Lower lobe of right lung (tissue), 2 donors: ENCODE measurements at places on chromosomes 2 and 18. TPM values are rescaled to one million over a fixed set of nuclear protein-coding genes. Genes with fewer than 3 reads are reported as not detected.

DNA sequence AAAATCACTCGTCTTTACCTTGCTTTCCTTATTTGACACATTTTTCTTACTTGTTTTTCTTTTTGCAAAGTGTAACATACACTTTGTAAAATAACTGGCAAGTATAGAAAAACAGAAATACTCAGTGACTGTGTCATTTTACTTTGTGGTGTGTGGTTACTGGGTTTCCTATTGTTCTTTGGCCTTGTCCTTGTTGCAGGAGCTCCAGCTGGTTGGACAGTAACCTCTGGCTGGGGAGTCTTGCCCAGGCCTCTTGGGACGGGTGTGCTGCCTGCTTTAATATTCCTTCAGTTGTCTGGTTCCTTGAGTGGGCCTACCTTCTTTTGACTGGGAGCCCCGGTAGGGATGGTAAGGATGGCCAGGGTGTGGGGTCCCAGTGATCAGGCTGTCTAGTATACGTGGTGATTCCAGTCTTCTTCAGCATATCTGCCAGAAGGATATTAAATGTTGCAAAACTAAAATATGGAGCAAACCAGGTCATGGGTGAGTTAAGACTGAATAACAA is 53.8 kb downstream of the RNF144A start:
- DNase-seq: no peak

DNA sequence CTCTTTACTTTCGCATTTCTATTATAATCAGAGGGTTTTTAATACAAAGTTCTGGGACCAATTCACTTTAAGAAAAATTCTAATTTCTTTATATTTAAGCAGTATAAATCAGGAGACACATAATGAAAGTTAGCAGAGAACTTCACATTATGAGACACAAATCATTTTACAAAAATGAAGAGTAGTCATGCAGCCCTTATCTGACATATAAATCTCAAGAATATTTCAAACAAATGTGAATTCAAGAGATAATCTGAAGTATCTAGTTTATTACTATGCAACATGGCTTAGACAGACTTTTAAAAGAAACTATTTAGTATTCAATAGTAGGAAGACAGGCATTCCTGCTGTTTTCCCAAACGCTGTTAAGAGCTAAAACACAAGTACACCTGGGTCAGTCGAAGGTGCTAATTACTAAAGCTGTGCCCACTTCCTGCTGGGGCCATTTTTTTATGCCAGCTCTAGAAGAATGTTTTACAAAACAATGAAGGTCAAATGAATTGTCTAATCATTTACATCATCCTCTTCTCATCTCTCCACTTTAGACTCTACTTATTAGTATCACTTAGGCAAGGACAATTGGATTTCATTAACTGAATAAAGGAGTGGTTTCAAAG is 40.2 kb downstream of the CWC22 start:
- DNase-seq: no peak

Gene FSIP2
- 0.27 TPM for total RNA-seq

- DNase-seq: no peak
Observed at GRCh38 chr2:195821566-195821932, 164.5 kb downstream of the SLC39A10 start.

- no peak for DNase-seq
Observed at GRCh38 chr2:64228918-64229317, 84.7 kb upstream of the PELI1 start.

GRCh38 chr18:34740101-34740500 is 30.0 kb downstream of the DTNA start:
- no peak for DNase-seq

GRCh38 chr18:31716362-31716761 is 32.0 kb upstream of the B4GALT6 start:
- no peak for DNase-seq

GRCh38 chr2:237320801-237321560 is 93.0 kb downstream of the COL6A3 start:
- DNase-seq: no peak

- no peak for DNase-seq
Observed at GRCh38 chr2:8223695-8224346, 458.0 kb upstream of the ID2 start.

DNA sequence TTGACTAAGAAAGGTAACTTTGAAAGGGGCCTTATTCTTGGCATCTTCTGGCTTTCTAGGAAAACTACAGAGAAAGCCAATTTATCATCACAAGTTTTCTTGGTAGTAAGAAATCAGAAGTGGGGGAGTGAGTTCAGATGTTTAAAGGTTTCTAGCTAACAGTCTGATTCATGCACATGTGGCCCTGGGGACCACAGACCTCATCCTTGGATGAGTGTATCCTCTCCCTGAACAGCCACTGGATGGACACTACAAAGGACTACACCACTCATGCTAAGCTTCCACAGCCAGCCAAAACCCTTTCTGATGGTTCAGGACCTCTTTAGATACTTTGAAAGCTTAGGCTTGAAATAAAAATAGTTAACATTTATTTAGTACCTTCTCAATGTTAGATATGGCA is 218.3 kb upstream of the STK17B start:
- DNase-seq: no peak

- no peak for DNase-seq
Observed at GRCh38 chr2:32758232-32758631, 130.4 kb downstream of the TTC27 start.

DNA sequence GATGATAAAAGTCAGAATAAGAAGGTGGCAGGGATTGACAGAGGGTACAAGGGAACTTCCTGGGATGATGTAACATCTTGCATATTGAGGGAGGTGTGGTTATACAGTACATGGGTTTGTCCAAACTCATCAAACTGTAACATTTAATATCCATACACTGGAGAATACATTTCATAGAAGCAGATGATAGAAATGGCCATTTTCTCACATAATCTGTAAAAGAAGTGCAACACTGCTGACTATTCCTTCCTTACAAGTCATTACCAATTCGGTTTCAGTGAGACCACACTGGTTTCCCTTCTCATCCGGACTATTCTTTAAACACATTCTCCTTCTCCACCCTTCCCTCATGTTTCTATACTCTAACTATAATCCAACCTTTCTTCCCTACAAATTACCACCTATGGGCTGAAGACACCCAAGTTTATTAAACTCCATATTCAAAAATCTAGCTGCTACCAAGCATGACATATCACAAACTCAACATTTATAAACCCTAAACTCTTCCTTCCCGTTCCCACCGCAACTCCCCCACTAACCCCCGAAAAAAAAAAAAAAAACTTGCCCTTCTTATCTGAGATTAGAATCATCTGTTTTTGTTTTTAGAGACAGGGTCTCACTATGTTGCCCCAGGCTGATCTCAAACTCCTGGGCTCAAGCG is 1.6 kb downstream of the COX7A2L start:
- DNase-seq: no peak

Gene MOGAT1
- total RNA-seq: 3.2 TPM

GRCh38 chr2:190050001-190050400 is 12.5 kb downstream of the MSTN start:
- no peak for DNase-seq

Gene SPR
- 46.2 TPM for total RNA-seq

- DNase-seq: peak; percentile 67
Observed at GRCh38 chr2:47293976-47294375, 109.0 kb upstream of the MSH2 start.

DNA sequence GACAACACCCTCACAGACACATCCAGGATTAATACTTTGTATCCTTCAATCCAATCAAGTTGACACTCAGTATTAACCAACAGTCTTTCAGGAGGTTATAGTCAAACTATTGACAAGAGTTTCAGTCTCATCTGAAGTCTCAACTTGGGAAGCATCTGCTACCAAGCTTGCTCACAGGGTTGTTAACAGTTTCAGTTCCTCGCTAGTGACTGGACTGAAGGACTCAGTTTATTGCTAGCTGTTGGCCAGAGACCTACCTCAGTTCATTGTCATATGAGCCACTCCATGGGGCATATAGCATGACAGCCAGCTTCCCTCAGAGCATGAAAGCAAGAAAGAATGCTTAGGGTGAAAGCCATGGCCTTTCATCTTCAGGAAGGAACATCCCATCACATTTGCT is 228.6 kb downstream of the EPHA4 start:
- no peak for DNase-seq

GRCh38 chr18:9413576-9413975 is 61.7 kb upstream of the RALBP1 start:
- DNase-seq: no peak

Gene LCLAT1
- total RNA-seq: 13.0 TPM

DNA sequence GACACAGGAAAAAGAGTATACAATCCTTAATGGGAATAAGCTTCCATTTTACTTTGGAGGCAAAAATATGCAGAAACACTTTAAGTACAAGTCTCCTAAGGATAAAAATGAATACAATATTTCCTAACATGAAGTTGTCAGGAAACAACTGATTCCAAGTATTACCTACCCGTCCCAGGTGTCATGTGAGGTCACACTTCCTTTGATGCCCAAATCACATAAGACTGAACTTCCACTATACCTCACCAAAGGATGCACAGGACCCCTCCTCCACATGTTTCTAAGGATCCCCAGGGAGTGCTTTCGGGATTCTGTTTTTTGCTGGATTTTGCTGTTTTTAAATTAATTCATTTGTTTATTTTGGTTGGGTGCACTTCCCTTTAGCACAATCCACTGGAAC is 438.5 kb upstream of the TCF4 start:
- DNase-seq: no peak

- no peak for DNase-seq
Observed at GRCh38 chr18:75518007-75518406, 90.5 kb upstream of the SMIM21 start.

Gene KCNIP3
- total RNA-seq: 2.6 TPM

Gene CROCC2
- 3.4 TPM for total RNA-seq

DNA sequence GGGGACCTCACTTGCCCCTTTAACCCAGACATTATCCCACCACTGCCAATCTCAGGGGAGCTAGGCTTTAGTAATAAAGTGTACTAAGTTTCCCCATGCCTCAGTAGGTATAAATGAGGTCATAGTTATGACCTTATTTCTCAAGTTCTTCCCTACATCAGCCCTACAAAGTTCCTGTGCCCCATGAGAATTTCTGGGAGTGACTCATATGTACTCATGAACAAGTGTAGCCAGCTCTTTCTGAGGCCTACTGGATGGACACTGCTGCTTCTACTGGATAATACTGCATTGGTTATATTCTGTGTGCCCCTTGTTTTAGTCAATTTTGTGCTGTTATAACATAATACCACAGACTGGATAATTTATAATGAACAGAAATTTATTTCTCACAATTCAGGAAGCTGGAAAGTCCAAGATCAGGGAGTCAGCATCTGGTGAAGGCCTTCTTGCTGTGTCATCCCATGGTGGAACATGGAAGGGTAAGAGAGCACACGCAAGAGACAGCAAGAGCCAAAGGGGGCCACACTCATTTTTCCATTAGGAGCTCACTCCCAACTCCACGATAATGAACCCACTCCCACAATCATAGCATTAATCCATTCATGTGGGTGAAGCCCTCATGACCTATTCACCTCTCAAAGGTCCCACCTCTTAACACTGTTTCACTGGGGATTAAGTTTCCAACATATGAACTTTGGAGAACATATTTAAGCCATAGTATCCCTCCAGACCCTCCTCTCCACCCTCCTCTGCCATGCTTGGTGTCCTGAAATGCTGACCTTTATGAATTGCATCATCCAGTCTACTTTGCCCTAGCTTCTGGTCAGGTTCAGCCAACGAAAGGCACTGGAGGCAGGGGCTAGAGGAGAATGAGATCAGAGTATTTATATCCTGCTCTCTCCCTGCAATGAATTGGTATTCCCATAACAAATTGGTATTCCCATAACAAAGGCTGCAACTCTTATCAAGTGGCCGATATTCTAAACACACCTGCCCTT is 25.4 kb upstream of the ST3GAL5 start:
- DNase-seq: no peak

- DNase-seq: no peak
Observed at GRCh38 chr18:75005626-75006025, 203.3 kb downstream of the PTGR3 start.

Gene INHBB
- 5.2 TPM for total RNA-seq

DNA sequence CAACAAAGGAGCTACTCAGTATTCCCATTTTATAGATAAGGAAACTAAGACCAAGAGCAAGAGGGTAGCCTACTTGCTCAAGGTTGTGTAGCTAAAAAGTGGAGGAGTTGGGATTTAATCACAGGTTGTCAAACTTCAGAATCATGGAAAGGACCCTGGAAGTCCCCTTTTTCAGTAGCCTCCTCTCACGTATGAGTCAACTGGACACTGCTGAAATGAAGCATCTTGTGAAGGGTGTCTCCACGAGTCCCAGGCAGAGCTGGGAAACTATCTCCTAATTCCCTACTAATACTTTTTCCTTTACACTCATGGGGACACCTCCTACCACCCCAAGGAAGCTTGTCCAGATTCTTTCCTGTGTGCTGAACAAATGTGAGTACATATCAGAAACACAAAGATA is 155.8 kb downstream of the RHBDD1 start:
- DNase-seq: no peak

GRCh38 chr2:172389685-172390339 is 37.6 kb upstream of the ITGA6 start:
- no peak for DNase-seq

Gene AKAIN1
- not detected for total RNA-seq

Gene DSG2
- 27.6 TPM for total RNA-seq

GRCh38 chr18:62071071-62071470 is 115.8 kb downstream of the PIGN start:
- no peak for DNase-seq

GRCh38 chr2:95354469-95354901 is 48.0 kb upstream of the FAHD2A start:
- DNase-seq: no peak

Gene C2orf15
- total RNA-seq: 1.5 TPM

DNA sequence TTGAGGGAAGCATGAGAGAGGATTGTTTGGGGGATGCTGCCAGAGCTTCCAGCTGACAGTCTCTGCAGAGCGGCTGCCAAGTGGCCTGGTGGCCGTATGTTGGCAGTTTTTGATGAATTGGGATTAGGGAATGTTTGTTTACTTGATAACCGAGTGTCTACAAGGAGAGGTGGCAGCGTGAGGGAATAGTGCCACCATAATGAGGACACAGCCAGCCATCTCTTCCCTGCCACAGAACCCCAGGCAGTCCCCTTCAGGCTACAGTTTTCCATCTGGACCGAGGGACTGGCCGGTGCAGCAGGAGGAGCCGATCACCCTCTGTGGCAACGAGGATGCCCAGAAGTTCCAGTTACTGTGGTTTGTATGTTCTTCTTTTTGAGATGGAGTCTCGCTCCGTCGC is 55.2 kb downstream of the TRAPPC12 start:
- DNase-seq: no peak

- DNase-seq: no peak
Observed at GRCh38 chr2:187329586-187329985, 118.5 kb downstream of the CALCRL start.

GRCh38 chr2:180077295-180077906 is 70.3 kb upstream of the CWC22 start:
- no peak for DNase-seq

GRCh38 chr2:126774761-126775160 is 118.8 kb downstream of the GYPC start:
- no peak for DNase-seq
